ENCODE measurements at places on chromosomes 11 and 22. TPM values are rescaled to one million over a fixed set of nuclear protein-coding genes. Genes with fewer than 3 reads are reported as not detected.

Gene FAM76B
- total RNA-seq, result 13.6 TPM

DNA sequence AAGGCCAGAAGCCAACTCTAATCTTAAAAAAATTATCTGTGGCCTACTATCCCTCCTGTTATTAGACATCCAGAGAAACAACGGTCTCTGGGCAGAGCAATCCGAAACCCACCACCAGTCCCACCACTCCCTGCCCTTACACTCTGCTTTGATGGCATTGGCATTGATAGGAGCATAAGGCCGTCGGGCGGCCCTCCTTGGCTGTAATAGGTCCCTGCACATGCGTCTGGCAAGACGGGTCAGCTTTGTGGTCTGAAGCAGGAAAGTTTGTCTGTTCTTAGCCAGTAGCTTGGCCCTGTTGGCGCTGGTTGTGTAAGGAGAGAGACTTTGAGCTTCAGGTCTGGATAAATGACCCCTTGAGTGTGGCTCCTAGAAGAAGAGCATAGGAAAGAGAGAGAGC lies 3.8 kb upstream of the TUT1 start:
- H3K27me3 ChIP-seq, result no peaks in the 10 kb centered on the region
- no peak overlapping the region for H3K4me3 ChIP-seq
- peaks cover 58% of the 10 kb centered on the region for H3K36me3 ChIP-seq
- no peak for DNase-seq

GRCh38 chr11:74687237-74688023 lies 43.8 kb downstream of the CHRDL2 start:
- no peaks in the 10 kb centered on the region for H3K36me3 ChIP-seq
- no peak overlapping the region for H3K27ac ChIP-seq
- DNase-seq, result no peak
- no peaks in the 10 kb centered on the region for H3K4me1 ChIP-seq

DNA sequence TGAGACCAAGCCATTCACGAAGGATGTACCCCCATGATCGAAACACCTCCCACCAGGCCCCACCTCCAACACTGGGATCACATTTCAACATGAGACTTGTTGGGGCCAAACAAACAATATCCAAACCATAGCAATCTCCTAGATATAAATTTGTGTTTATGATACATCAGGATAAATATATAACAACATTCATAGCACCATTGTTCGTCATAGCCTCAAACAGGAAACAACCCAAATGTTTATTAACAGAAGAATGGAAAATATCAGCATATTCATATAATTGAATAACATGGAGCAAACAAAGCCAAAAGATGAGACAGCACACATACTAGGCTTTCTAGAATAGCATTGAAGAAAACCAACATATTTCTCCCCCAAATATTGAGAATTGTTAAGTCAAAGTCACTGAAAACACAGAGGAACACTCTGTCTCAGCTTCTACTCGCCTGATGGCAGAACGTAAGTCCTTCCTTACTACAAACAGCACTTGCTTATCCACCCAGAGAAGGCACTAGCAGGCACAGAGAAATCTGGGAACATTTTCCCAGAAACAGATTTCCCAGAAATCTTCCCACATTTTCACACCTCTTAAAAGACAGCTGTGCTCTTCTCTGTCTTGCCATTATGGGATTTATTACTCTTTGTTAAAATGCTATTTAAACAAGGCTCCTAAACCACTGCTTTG lies 8.1 kb upstream of the GDPD4 start:
- no peak overlapping the region for H3K27ac ChIP-seq
- H3K36me3 ChIP-seq, result no peaks in the 10 kb centered on the region
- no peak for DNase-seq
- no peaks in the 10 kb centered on the region for H3K27me3 ChIP-seq
- H3K4me1 ChIP-seq, result no peaks in the 10 kb centered on the region

DNA sequence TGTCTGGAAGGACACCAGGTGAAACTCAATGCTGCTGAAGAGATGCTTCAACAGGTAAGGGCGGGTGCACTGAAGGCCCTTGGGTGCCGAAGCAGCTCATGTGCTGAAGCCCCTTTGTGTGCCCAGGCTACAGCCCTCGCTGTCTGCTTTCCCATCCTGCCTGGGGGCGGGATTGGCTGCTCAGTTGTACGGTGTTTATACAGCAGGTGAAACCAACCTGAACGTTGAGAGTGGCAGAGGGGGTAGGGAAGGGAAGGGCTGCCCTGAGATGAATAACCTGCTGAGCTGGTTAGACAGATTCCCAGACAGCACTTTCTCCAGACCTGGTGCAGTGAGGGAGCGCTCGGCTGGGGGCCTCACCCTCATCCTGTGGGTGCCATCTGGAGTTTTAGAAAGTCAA lies 75.7 kb downstream of the CYB5R2 start:
- peak; percentile 77 for DNase-seq
- no peak overlapping the region for H3K4me3 ChIP-seq
- no peaks in the 10 kb centered on the region for H3K27me3 ChIP-seq
- no peaks in the 10 kb centered on the region for H3K36me3 ChIP-seq
- peaks cover 20% of the 10 kb centered on the region for H3K4me1 ChIP-seq

DNA sequence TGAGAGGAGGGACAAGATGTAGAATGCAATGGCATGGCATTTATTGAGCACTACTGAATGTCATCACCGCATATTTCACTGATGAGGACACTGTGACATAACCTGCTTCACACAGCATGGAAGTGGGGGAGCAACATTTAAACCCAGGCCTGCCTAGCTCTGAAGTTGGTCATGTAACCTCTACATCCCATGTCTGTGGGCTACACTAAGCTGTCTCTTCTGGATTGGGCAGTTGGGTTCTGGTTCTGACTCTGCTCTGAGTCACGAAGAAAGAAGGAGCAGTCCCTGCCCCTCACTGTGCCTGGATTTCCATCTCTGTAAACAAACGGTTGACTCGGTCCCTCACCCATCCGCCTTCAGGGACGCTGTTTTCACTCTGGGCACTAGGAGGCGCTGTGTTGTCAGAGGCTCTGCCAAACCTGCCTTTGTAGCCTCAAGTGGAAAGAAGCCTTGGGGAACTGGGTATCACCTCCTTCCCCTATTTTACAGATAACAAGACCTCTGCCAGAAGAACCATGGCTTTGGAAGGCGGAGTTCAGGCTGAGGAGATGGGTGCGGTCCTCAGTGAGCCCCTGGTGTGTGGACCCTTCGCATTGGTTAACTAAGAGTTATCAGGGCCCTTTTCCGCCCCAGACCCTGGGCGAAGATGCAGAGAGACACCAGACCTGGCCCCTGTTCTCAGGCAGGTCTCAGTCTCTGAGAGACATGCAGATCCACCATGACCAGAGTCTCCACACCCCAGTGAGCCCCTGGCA lies 12.7 kb upstream of the ARHGEF17 start:
- no peaks in the 10 kb centered on the region for H3K36me3 ChIP-seq
- H3K4me3 ChIP-seq, result no peak overlapping the region
- H3K27ac ChIP-seq, result no peak overlapping the region
- no peaks in the 10 kb centered on the region for H3K27me3 ChIP-seq

GRCh38 chr11:23023319-23023718 lies 163.0 kb upstream of the CCDC179 start:
- DNase-seq, result no peak
- no peaks in the 10 kb centered on the region for H3K27me3 ChIP-seq
- H3K36me3 ChIP-seq, result no peaks in the 10 kb centered on the region

DNA sequence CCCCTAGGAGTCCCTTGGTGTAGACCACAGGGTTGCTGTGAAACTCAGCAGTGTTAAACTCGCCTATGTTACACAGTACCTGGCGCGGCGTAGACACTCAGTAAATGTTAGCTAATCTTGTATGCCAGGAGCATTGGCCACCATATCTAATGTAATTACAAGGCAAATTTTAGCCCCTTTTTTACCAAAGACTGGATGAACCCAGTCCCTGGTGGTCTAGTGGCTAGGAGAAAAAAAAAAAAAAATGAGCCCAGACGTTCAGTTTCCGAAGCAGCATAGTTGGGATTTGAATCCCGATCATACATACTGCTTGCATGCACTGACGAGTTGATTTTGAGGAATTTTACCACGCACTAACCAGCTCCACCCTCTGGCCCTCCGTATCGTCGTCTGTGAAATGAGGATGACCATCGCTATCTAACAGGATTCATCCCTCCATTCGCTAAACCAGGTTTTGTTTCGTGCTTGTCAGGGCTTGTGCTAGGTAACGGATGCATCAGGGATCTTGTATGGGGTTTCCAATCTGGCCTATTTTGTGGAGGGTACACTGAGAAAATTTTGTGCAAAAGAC lies 688 bp downstream of the PTS start:
- DNase-seq, result no peak
- H3K27ac ChIP-seq, result peak overlapping the region; percentile 96
- H3K36me3 ChIP-seq, result peaks cover 22% of the 10 kb centered on the region
- no peaks in the 10 kb centered on the region for H3K27me3 ChIP-seq
- peak overlapping the region; percentile 67 for H3K4me3 ChIP-seq

GRCh38 chr11:131712897-131713296 lies 342.5 kb downstream of the NTM start:
- no peak overlapping the region for H3K4me3 ChIP-seq
- no peaks in the 10 kb centered on the region for H3K36me3 ChIP-seq
- H3K27ac ChIP-seq, result no peak overlapping the region
- H3K27me3 ChIP-seq, result no peaks in the 10 kb centered on the region
- no peak for DNase-seq
- no peaks in the 10 kb centered on the region for H3K4me1 ChIP-seq

DNA sequence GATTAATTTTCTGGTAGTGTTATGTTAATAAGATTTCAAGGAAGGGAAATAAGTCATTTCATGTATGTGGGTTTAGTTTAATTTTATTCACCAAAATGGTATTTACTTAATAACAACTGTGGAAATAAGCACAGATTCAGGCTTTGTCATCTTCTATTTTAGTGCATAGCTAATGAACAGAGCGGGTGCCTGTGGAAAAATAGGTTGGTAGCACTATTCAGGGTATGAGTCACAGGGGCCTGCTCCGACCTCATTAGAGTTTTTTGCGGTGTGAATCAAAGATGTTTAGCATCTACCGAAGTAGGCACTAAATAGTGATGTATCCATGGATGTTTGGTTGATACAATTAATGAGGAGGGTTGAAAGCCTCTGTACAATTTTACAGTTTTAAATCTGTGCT lies 78.2 kb downstream of the FAT3 start:
- no peaks in the 10 kb centered on the region for H3K27me3 ChIP-seq
- DNase-seq, result no peak
- no peaks in the 10 kb centered on the region for H3K4me1 ChIP-seq
- no peak overlapping the region for H3K27ac ChIP-seq

DNA sequence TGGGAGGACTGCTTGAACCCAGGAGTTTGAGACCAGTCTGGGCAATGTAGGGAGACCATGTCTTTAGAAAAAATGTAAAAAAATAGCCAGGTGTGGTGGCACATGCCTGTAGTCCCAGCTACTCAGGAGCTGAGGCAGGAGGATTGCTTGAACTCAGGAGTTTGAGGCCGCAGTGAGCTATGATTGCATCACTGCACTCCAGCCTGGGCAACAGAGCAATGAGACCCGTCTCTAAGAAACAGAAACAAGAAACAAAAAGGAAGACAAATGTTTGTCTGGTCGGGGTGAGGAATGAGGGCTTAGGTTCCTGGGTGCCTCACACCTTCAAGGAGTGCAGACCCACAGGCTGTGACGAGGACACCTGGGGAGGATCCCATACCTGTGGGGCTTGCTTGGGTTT lies 191.9 kb downstream of the CEP164 start:
- peak overlapping the region; percentile 36 for H3K27ac ChIP-seq
- H3K4me1 ChIP-seq, result no peaks in the 10 kb centered on the region
- no peaks in the 10 kb centered on the region for H3K27me3 ChIP-seq
- H3K4me3 ChIP-seq, result no peak overlapping the region
- DNase-seq, result peak; percentile 29
- no peaks in the 10 kb centered on the region for H3K36me3 ChIP-seq

DNA sequence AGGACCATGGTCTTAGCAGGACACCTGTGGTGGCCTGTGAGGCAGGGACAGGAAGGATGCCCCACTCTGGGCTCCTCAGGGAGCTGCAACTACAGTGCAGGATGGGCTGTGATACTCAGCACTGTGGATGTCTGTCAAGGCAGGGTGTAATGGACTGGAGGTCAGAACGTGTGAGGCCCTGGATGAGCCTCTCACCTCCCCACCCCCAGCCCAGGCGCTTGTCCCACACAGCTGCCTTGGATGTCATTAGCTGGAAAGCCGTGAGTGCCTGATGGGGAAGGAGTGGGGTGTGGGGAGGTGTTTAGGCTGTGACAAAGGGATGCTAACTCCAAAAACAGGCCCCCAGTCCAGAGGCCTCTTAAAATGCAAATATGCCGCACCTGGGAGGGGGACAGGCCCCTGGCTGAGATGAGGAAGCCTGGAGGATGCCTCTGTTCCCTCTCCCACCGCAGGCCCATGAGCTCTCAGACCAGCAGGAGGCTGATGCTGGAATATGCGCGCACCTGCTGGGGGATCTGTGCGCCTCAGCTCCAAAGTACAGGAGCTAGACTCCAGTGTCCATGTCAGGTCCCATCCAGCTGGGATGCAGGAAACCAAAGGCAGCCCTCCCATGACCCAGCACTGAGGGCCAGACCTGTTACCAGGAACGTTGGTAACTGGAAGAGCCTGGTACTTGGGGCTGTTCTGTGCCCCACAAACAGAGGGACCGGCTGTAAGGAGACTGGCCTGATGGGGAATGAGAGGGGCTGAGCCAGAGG lies 25.1 kb downstream of the RSPH14 start:
- no peak overlapping the region for H3K27ac ChIP-seq
- H3K4me1 ChIP-seq, result no peaks in the 10 kb centered on the region
- no peak overlapping the region for H3K4me3 ChIP-seq
- no peaks in the 10 kb centered on the region for H3K27me3 ChIP-seq
- H3K36me3 ChIP-seq, result no peaks in the 10 kb centered on the region

GRCh38 chr11:12778240-12778905 lies 104.2 kb downstream of the TEAD1 start:
- H3K27me3 ChIP-seq, result no peaks in the 10 kb centered on the region
- DNase-seq, result no peak
- H3K27ac ChIP-seq, result no peak overlapping the region
- no peaks in the 10 kb centered on the region for H3K36me3 ChIP-seq
- no peak overlapping the region for H3K4me3 ChIP-seq
- H3K4me1 ChIP-seq, result no peaks in the 10 kb centered on the region

GRCh38 chr11:21475276-21475675 lies 717.6 kb upstream of the ANO5 start:
- no peaks in the 10 kb centered on the region for H3K4me1 ChIP-seq
- H3K27me3 ChIP-seq, result no peaks in the 10 kb centered on the region
- H3K4me3 ChIP-seq, result no peak overlapping the region
- H3K36me3 ChIP-seq, result no peaks in the 10 kb centered on the region

Gene OR5AK2
- total RNA-seq, result not detected

Gene CBLIF
- not detected for total RNA-seq

DNA sequence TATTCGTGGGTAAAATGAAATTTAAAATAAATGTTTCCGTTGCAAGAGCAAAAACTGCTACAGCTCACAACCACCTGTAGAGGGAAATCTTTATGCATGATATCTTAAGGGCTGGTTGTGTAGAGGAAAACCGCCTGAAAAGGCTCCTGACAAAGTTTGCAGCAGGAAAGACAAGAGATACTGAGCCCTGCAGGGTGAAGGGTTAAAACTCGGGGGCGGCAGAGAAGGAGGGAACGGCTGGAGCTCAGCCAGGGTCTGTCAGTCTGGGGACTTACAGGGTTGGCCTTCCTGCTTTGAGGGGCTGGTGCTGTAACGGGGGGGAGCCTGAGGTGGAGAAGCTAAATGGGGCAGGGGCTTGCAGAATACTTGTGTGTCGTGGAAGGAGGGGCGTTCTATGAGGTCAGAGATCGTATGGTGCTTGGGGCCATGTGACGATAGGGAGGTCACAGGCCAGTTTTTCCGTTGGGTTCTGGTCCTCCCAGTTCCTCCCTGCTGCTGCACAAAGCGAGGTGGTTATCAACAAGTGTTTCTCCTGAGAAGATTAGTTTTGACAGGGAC lies 122.9 kb upstream of the HSD17B12 start:
- no peaks in the 10 kb centered on the region for H3K36me3 ChIP-seq
- no peak overlapping the region for H3K4me3 ChIP-seq
- no peak for DNase-seq
- no peak overlapping the region for H3K27ac ChIP-seq
- peaks cover 82% of the 10 kb centered on the region for H3K27me3 ChIP-seq
- H3K4me1 ChIP-seq, result no peaks in the 10 kb centered on the region

Gene RRAS2
- 44.2 TPM for total RNA-seq
